ENCODE measurements at places on chromosomes 1 and 21.

DNA sequence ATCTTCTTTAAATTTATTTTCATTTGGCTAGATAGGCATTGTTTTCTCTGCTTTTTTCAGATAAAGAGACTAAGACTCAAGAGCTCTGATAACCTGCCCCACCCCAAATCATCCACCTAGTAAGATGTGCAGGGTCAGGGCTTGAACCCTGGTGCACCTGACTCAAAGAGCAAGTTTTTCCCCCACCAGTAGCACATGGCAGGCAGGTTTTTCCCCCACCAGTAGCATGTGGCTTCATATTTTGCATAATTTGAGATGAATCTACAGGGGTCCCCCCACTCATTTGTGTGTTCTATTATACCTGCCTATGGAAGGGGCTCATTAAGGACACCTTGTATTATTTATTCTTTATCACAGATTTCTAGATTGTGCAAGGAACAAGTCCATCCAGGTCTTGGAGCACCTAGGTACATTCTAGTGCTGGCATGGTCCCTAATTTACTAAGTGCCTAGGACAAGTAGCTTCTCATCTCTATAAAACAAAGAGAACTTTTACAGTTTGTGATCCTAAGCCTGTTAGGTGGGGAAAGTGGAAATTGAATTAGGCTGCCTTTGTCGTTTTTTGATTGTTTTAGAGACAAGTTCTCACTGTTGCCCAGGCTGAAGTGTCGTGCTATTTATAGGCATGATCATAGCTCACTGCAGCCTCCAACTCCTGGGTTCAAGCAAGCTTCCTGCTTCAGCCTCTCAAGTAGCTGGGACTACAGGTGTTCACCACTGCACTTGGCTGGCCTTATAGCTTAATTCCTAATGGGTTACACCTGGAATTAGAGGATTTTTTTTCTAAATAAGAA lies 13.2 kb upstream of the CTSE start:
- no peak for DNase-seq

DNA sequence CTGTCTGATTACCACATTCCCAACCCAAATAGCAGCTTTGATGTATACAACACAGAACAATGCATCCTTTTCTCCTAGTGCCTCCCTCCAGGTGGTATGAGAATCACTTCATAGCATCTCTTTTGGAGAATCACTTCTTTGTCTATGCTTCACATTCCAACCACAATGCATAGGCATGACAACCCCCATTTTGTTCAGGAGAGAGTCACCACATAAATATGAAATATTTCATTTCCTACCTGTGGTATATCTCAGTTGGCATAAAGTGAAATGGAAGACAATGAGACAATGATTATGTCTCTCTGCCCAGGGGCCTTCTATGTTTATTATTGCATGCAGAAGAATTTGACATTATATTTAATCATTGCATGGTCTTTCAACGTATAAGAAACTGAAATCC lies 112.2 kb downstream of the BRINP2 start:
- no peak for DNase-seq

DNA sequence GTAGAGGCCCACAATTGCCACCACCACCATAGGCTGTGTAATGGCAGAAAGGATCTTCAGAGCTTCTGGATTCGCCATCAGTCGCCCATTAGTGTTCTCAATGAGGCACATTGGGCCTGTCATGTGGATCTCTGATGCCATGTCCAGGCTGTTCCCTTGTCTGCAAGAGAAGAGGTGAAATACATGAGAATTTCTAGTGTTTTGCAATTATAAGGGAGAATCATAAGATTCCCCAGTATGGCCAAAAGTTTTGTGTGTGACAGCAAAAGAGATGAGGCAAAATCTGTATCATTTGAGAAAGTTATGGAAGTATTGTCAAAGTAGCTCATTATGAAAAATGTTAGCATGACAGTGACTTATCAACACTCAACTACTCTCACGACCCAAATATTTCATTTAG lies 1.9 kb downstream of the GBP1 start:
- no peak for DNase-seq

GRCh38 chr1:4931486-4931885 lies 277.1 kb downstream of the AJAP1 start:
- no peak for DNase-seq

DNA sequence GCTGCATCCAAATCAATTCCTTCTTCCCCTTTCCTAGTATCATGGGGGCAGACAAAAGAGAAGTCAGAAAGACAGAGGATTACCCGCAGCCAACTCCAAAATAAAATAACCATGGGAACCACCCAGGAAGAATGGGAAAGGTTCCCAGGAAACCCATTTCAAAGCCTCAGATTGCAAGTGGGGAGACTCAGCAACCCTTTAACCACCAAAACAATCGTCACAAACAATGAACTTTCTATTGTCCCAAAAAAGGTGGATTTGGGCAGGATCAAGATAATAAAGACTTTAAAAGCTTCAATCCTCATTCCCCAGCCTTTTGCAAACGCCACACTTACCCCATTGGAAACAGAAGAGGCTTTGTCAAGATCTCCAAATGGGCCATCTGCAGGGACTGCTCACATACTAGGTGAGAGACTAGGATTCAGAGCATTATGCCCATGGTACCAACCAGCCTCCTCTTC lies 5.1 kb downstream of the TIAM1 start:
- DNase-seq: no peak

- DNase-seq: no peak
Observed at GRCh38 chr1:75539230-75540116, 71.4 kb downstream of the SLC44A5 start.

DNA sequence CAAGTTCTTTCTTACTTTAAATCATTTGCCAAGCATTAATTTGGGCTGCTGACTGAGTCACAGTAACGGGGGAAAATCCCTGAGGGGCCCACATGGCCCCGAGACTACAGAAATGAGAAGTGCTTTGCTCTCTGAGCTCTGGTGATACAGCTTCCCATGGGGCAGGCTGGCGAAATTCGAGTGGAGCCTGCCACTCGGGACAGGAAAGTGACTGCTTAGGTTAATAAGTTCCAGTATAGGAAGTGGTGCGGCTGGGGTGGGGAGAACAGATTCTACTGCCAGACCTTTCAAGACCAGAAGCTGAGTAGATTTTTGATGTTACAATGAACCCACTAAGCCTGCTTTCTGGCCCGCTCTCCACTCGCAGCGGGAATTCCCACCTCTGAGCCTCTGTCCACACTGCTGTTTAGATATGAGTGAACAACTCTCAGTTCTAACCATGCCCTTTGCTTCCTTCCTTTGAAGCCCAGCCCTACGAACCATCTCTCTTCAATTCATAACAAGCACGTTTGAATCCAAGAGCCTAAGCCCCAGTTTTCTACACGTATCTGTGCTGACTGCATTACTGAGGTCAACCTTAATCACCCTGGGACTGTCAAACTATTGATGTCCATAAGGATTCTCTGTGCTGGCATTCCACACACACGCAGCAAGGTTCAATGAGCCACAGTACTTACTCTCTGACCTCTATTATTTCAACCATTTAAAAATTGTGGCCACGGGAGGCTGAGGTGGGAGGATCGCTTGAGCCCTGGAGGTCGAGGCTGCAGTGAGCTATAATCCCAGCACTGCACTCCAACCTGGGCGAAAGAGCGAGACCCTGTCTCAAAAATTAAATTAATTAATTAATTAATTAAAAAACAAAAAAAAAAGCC lies 9.6 kb downstream of the ZBTB17 start:
- peak; percentile 94 for DNase-seq

DNA sequence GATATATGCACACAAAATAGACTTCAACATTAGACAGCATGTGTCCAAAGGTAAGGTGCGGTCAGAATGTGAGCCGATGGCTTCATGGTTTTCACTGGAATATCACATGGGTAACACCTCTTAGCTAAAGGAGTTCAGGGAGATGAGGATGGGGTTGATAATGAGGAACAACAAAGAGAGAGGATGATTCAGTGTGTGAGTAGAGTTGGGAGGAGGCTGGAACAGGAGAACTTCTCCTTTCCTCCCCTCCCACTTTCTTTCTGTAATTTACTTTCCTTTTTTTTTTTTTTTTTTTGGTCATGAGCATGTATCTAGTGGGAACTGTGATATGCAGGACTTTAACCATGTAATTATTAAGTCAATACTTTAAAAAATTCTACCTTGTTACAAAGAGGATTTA lies 99.4 kb downstream of the FASLG start:
- no peak for DNase-seq

- DNase-seq: no peak
Observed at GRCh38 chr1:230682274-230682673, 31.6 kb downstream of the AGT start.

DNA sequence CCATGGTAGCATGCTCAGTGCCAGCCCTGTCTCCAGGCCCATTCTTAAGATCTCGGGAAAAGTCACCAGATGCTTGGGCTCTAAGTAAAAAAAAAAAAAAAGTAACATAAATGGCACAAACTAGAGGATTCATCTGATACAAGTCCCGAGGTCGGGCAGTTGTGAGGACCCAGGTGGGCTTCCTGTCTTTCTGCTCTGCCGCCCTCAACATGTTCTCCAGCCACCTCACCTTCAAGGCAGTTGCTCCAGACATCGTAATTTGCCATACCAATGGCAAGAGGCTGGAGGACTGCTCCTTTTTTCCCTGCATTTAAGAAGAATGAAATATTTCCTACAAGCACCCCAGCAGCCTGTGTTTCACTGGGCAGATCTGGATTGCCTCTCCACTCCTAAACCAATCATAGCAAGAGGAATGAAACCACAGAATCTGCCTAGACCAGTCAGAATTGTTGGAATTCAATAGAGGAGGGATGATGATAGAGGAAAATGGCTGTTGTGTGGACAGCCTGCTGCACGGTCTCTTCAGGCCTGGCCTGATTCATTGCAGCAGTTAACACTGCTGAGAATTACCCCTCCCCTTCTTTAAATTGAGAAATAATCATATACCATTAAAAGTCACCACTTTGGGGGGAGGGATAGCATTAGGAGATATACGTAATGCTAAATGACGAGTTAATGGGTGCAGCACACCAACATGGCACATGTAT lies 5.4 kb downstream of the HMGN2 start:
- no peak for DNase-seq

GRCh38 chr1:12005488-12006166 lies 13.7 kb upstream of the MIIP start:
- DNase-seq: no peak

- DNase-seq: no peak
Observed at GRCh38 chr1:5978452-5978851, 13.8 kb downstream of the NPHP4 start.

GRCh38 chr1:12552951-12553921 lies 64.8 kb downstream of the DHRS3 start:
- no peak for DNase-seq

GRCh38 chr1:25050165-25050564 lies 120.1 kb upstream of the RUNX3 start:
- no peak for DNase-seq

DNA sequence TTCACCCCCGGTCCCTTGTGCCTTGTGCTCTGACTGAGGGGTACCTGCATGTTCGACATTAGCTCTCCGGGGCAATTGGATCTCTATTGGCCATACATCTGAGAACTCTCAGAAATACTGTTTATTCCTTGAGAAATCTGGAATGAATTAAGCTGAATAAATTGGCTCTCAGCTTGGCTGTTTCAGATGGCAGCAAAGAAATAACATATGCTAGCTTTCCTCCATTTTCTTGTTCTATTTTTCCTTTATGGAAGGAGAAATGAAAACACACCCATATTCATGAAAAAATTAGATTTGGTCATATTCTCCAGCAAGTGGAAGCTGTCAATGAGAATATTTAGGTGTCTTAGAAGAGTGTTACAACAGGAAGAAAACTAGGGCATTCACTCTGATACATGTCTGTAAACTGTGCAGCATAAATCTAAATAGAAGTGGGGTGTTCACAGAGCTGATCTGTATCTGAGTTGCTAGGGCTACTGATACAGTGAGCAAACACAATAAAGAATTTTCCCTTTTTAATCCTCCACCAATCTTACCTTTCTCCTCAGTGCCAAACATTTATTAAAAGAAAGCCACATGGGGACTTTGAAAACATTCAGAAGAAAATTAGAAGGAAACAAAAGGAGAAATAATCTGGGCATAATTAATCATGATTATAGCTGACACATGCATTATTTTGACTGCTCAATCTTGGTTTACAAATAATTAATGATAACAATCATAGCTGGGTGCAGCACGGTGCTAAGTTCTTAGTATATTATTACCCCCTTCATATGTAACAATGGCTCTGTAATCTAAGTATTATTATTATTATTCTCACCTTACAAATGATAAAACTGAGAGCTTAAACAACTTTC lies 671.9 kb upstream of the USP24 start:
- DNase-seq: no peak

GRCh38 chr1:89035080-89035479 lies 12.4 kb upstream of the GBP3 start:
- no peak for DNase-seq

DNA sequence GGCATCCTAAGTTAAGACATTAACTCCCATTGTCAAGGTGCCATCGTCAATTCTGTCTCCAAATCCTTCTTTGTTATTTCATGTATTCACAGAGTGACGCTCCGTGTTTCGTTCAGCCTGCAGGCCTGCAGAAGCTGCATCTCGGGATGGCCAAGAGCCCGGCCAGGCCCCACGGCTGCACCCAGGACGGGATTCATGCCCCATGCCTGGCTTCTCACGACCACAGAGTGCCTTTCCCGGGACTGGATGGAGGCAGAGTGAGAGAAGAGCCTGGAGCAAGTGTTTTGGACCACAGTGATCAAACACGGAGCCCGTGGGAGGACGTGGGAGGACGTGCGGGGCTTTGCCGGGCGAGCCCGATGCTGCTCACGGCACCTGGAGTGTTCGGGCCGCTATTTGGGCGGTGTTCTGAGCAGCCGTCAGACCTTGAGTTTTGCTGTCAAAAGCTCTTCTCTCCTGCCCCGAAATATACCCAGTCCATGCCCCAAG lies 56.8 kb downstream of the COL6A1 start:
- no peak for DNase-seq

DNA sequence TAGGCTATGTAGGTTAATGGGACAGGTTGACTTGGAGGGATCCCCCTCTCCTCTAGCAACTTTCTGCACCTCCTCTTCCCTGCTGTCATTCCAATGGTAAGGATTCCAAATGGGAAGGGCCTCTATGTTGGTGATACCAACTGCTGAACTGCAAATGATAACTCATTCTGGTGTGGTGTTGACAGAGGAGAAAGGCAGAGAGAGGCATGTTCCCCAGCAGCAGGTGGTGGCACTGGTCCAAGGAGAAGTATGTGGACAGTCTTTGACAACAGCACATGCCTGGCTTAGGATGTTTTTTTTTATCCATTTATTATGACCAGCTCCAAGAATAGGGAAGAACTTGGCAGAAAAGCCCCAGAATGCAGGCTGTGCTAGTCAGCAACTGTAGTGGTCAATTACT lies 19.6 kb upstream of the SPAG17 start:
- DNase-seq: no peak

DNA sequence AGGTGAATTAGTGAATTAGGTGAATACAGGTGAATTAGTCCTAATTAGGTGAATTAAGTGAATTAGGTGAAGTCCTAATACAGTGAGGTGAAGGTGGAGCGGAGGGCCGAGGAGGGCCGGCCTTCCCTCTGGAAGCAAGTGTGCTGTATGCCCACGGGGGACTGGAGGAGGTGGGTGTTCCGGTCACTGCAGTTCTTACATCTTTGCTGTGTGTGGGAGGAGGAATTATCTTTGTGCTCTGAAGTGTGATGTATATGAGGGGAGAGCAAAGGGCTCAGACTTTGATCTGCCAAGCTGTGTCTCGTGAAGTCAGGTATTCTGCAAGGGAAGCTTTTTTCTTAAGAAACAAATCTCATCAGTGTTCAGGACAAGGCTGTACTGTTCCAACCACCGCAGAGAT lies 45.4 kb downstream of the AGPAT3 start:
- no peak for DNase-seq
